ENCODE measurements at places on chromosomes 7 and 10. TPM values are rescaled to one million over a fixed set of nuclear protein-coding genes. Genes with fewer than 3 reads are reported as not detected.

GRCh38 chr7:46900312-46901263 lies 681.3 kb downstream of the TNS3 start:
- no peak overlapping the region for H3K27ac ChIP-seq
- H3K4me3 ChIP-seq = no peak overlapping the region
- DNase-seq = no peak
- H3K4me1 ChIP-seq = no peaks in the 10 kb centered on the region
- no peaks in the 10 kb centered on the region for H3K36me3 ChIP-seq

GRCh38 chr10:21334891-21335696 lies 190.4 kb downstream of the SKIDA1 start:
- no peak overlapping the region for H3K27ac ChIP-seq
- no peaks in the 10 kb centered on the region for H3K36me3 ChIP-seq
- no peaks in the 10 kb centered on the region for H3K4me1 ChIP-seq
- H3K4me3 ChIP-seq = no peak overlapping the region
- DNase-seq = no peak

CPA4 gene
- 6.9 TPM for polyA plus RNA-seq

DNA sequence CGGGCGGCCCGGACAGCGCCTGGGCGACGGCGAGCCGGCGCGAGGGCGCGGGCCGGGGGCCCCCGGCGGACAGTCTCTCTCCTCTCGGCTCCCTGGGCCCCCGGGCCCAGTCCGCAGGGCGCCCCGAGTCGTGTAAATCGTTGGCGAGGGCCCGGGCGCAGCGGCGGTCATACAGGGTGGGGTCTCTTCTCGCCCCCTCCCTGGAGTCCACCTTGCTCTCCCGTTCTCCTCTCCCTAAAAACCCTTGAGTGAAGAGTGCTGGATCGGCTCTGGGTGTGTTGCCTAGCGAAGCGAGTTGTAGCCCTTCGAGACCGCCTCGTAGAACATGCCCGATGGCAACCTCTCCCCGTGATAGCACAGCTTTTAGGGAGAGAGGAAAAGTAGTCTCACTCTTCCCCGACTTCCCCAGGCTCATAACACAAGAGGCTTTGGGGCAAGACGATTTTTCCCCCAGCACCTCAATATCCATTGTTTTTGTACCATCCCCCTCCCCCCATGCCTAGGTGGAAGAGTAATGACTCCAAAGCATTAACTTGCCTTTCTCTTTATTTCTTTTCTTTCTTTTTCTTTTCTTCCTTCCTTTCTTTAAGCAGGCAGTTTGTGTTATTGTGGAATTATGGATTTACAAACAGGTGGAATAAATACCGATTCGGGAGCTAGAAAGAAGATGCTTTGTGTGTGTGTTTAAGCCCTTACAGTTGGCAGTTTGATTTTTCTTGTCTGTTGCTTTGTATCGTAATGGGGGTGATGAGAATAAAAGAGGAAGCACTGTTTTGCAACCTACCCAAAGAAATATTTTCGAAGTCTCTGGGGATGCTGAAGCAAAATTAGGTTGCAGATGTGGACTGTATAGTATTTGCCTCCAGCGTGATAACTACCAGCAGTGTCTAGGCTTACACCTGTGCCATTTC lies 822 bp downstream of the SHOC2 start:
- peak; percentile 51 for DNase-seq
- H3K27me3 ChIP-seq = no peaks in the 10 kb centered on the region
- peaks cover 45% of the 10 kb centered on the region for H3K4me1 ChIP-seq
- H3K27ac ChIP-seq = peak overlapping the region; percentile 46
- H3K36me3 ChIP-seq = no peaks in the 10 kb centered on the region

HSPA12A gene
- 3.6 TPM for polyA plus RNA-seq

DKK1 gene
- polyA plus RNA-seq = 0.52 TPM

IFIT5 gene
- 2.9 TPM for polyA plus RNA-seq

HTR7 gene
- polyA plus RNA-seq = 0.05 TPM

DNA sequence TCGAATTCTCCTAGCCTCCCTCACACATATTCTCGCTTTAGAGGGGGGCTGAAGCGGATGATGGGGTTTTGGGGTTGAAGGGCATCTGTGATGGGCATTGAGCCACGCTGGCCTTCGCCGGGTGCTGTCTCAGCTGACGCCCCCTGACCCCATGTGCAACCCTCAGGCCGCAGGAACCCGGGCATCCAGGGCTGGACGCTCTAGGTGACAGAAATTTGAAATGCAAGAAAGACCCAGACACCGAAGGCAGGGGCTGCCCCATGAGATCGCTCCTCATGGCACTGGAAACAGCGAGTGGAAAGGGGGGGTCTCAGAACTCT lies 664 bp upstream of the C10orf88 start:
- no peak overlapping the region for H3K27ac ChIP-seq
- no peak overlapping the region for H3K4me3 ChIP-seq
- no peak for DNase-seq
- no peaks in the 10 kb centered on the region for H3K27me3 ChIP-seq

DNA sequence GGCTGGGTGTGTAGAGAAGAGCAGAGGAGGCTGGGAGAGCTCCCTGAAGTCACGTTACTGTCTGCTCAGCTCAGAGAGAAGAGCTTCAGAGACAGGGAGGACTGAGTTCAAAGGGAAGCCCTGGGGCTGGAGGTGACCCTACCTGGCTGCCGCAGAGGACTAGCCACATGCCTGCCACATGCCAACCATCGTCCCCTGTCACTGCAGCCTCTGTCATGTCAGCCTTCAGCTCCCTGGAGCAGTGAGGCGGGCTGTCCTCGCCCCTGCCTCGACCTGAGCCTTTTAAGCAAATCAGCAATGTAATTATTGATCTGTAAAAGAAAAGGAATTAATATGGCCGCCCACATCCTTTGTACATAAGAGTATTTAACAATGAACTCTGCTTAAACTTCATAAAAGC lies 89.3 kb upstream of the RET start:
- no peak overlapping the region for H3K4me3 ChIP-seq
- H3K27me3 ChIP-seq = no peaks in the 10 kb centered on the region
- H3K36me3 ChIP-seq = no peaks in the 10 kb centered on the region

SYT15 gene
- 2.7 TPM for polyA plus RNA-seq

DNA sequence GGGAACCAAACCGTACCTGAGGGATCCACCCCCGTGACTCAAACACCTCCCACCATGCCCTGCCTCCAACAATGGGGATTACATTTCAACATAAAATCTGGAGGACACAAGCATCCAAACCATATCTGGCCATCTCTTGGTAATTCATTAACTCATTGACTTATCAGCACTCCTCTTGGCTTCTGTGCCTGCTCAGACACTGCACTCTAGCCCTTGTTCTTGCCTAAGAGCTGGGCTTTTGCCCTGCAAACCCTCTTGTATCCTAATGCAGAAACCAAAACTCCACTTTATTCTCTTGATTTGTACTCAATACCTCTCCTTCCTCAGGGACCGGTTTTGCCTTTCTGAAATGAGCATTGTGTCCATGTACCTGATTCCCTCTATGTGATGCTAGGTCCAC lies 330.2 kb upstream of the FZD8 start:
- no peaks in the 10 kb centered on the region for H3K4me1 ChIP-seq
- H3K27me3 ChIP-seq = no peaks in the 10 kb centered on the region
- no peak overlapping the region for H3K27ac ChIP-seq
- H3K36me3 ChIP-seq = no peaks in the 10 kb centered on the region
- DNase-seq = no peak

POLR2J2 gene
- 5.1 TPM for polyA plus RNA-seq
